ENCODE measurements at places on chromosomes 11 and 22.

DNA sequence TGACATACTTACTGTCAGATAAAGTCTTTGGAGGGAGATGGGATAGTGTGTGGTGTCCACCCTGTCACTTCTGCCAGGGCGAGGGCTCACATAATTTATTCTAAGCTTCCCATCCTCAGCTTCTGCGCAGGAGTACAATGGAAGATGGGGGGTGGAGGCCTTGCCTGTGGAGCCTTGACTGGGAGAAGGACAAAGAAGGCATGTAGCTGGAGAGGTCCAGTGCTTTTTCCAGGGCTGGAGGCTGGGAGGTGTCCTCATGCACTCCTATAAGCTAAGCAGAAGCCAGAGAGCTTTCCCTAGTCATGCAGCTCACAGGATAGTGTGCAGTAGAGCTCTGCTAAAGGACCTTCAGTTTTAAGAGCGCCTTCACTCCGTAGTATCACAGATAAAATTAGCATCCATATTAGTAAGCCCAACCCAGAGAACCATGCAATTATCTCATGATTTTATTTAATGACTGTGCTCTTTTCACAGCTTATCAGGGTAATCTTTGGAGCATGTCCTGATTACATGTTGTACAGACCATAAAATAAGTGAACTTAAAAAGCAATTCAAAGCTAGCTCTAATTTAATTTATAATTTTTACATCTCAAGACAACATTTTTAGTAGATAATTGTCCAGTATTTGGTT is 148.3 kb downstream of the TEAD1 start:
- no peak for DNase-seq

- no peak for DNase-seq
Observed at GRCh38 chr11:83044958-83045712, 26.6 kb downstream of the RAB30 start.

GRCh38 chr11:22581354-22582150 is 44.1 kb downstream of the FANCF start:
- DNase-seq: no peak

DNA sequence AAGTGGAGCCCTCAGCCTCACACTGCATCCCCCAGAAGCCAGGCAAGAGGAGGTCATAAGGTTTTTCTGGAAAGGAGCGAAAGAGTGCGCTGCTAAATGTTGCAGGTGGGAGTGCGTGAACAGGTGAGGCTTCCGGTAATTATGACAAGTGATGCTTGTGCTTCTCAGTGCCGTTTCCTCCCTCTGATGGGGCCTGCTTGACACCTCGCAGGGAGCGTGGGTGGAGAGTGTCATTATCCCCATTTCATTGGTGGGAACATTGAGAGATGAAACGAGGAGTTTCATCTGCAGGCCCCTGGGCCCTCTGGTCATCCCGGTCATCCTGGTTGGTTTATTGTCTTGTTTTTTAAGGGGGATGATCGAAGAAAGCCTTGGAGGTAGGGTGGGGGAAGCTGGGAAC is 57.5 kb downstream of the BCR start:
- no peak for DNase-seq
